Stimulated activated CD4-positive, alpha-beta T cell treated with anti-CD3 and anti-CD28 coated beads, Interleukin-4, amount 100 ng/mL, for 1 hour (primary cell): ENCODE measurements at places on chromosomes 3 and 15.

DNA sequence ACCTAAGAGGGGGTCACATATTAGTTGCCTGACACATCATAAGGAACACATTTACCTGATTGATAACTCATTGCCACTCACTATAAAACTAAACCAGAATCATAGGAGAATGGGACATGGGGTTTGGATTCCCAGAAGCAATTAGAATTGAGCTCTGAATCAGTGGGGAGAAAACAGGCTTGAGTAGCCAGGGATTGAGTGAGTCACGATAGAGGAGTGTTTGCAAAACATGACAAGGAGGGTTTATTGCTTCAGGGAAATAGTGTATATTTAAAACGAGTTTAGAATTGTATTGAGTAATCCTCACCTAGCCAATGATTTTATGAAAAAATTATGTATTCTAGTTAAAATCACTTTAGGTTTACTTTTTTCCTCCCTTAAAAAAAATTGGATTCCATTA is 101.1 kb upstream of the THRB start:
- no peak for DNase-seq

- DNase-seq: no peak
These were observed 31.1 kb downstream of the APH1B start for GRCh38 chr15:63308491-63308890.

- DNase-seq: no peak
These were observed 159.5 kb downstream of the CHSY1 start for GRCh38 chr15:101092156-101092866.

DNA sequence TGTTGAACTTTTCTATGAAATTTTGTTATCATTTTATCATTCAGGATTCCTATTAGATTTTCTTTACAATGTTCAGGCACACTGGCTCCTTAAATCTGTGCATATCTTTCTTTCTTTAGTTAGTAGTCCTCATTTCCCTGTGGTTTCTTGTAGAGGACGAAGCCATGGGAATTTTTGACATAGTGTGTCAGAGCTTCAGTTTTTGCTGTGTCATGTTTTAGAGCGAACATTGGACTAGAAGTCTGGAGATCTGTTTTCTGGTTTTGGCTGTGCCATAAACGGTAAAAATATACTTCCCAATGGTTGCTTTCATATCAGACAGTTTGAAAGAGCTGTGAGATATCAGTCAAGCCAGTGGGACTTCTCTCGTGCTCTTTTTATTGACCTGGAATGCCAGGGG is 105.2 kb downstream of the CHCHD4 start:
- no peak for DNase-seq

DNA sequence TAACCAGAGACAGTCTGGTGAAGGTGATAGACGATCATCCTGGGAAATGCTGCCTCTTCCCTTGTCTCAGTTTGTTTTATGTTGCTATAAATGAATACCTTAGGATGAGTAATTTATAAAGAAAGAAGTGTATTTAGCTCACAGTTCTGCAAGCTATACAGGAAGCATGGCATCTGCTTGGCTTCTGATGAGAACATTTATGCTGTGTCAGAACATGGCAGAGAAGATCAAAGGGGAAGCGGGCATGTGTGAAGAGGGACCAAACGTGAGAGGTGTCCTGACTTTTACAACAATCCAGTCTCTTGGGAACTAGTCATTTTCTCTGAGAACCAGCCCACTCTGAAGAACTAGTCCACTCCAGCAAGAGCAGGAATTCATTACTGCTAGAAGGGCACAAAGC is 9.6 kb downstream of the CMC1 start:
- DNase-seq: no peak

- no peak for DNase-seq
These were observed 59.5 kb downstream of the CBLB start for GRCh38 chr3:105809208-105809888.

GRCh38 chr3:54630101-54630623 is 297.7 kb downstream of the LRTM1 start:
- no peak for DNase-seq

- no peak for DNase-seq
These were observed 28.8 kb upstream of the TMEM115 start for GRCh38 chr3:50388016-50388719.

- no peak for DNase-seq
These were observed 148.4 kb upstream of the GBE1 start for GRCh38 chr3:81909796-81910195.

GRCh38 chr3:141076036-141076773 is 25.1 kb downstream of the SPSB4 start:
- DNase-seq: no peak

- no peak for DNase-seq
These were observed 30.0 kb downstream of the SHQ1 start for GRCh38 chr3:72818092-72818773.

- DNase-seq: no peak
These were observed 39.5 kb downstream of the ISL2 start for GRCh38 chr15:76376029-76376428.

DNA sequence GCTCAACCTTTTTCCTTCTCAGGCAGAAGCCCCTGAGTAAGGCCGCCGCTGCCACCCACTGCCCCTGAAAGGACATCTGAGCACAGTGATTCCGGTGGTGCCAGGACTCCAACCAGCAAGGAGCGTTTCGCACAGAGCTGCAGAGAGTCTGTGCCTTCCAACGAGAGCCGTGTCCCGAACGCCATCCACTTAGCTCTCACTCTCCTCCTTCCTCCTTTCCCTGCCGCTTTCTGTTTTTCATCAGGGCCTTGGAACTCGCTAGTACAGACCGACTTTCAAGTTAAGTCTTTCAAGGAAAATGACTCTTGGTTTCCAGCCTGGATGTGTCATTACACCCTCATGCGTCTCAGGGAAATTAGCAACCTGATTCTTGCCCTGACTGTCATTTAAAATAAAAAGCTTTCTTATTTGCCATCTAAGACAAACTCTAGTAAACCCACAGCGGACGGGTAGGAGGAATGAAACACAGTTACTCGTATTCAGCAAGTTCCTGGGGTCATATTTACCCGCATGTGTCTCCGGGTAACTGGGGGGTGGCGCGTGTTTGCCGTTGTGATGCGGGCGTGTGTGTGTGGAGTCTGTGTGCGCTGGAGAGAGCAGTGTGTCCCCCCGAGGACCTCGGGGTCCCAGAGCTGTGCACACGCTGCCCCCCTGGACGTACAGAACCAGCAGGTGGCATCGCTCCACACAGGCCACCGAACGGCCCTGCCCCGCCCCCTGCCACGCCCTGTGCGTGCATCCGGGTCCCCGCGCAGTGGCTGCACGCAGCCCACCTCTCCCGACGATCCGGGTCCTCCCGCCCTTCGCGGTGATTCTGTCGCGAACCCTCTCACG is 30.4 kb upstream of the ALDH1A3 start:
- DNase-seq: peak; percentile 60

DNA sequence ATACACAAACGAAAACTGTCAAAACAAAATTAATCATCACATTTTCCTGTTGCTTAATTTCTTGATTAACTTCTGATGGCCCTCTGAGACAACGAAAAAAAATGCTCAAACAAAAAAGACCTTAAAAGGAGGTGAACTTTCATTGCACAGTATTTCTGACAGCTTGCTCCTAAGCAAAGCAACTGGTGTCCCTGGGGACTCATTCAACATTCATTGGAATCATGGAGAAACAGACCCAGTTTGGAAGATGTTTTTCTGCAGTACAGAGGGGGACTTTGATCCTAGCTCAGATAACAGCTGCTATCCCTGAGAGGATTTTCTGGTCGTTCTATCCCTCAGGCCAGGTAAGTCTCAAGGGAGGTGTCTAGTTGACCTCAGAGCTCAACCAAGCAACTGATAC is 378.7 kb upstream of the ATP11B start:
- no peak for DNase-seq

DNA sequence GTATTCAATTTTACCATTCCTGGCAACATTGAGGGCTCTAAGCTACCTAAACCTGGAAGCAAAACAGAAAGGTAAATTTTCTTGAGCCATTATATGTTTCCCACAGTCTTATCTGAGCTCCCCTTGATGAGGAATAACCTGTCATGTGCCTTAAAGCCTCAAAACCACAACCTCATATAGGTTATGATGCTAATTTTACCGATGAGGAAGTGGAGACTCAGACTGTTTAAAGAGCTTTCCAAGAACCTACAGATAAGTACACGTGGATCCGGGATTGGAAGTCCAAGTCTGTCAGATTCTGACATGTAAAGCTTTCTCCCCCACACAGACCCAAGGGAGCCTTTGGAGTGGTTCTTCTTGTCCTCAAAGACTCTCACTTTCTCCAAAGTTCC is 140.5 kb downstream of the SEMA6D start:
- DNase-seq: no peak

DNA sequence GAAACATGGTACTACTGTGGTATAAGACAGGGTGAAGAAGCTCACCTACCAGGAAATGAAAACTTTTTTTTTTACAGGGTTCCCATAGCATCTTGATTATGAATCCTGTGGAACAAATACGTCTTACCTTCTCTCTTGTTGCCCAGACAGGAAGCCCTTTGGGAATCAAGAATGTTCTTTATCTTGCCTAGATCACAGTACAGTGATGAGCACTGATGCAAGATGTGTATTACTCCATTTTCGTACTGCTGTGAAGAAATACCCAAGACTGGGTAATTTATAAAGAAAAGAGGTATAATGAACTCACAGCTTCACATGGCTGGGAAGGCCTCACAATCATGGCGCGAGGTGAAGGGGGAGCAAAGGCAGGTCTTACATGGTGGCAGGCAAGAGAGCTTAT is 281.3 kb downstream of the UBE2E2 start:
- DNase-seq: no peak

DNA sequence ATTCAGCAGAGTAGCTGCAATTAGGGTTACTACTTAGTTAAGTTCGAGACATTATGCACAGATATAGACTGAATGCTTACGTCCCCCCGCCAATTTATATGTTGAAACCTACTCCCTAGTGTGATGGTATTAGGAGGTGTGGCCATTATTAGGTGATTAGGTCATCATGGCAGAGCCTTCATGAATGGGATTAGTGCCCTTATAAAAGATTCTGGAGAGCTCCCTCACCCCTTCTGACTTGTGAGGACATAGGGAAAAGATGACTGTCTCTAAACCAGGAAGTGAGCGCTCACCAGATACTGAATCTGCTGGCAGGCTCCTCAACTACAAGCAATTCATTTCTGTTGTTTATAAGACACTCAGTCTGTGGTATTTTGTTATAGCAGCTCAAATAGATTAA is 25.6 kb upstream of the TEX9 start:
- no peak for DNase-seq

- DNase-seq: no peak
These were observed 7.9 kb downstream of the ACP3 start for GRCh38 chr3:132325103-132325606.

DNA sequence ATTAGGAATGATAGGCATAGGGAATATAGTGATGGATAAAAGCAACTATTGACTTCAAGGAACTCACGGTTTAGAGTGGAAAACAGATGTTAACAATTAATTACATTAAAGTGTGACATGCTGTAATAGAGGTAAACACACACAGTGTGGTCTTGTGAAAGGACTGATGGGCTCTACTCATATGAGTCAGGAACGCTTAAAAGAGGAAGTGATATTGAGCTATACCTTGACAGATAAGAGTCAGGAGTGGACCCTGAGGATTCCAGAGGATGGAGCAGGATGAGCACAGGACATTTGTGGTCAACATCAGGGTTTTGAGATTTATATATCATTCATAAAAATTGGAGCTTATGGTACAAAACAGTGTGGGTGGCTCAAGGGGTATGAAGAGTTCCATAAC is 11.0 kb downstream of the EXOG start:
- DNase-seq: no peak

GRCh38 chr3:43496740-43497375 is 125.0 kb downstream of the ANO10 start:
- no peak for DNase-seq

DNA sequence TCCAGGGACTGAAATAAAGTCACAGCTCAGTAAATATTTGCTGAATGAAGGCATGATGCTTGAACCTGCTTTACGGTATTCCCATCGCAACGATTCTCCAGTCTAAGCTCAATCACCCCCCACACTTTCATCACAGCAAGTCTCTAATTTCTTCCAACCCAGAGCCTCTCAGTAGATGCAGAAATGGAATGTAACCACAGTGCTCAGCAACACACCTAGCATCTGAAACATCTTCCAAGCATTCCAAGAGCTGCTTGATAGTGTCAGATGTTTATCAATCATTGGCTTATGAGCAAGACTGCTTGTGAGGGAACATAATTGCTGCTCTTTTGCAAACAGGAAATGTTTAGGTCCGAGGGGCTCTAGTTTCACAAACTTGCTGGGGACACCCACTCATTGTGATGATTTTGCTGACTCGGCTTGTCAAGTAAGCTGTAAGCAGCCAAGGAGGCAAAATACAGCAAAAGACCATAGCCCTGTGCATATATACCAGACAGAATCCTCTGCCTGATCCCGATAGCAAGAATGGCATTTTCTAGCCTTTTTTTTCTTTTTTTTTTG is 751.2 kb downstream of the NR2F2 start:
- no peak for DNase-seq

GRCh38 chr3:100170486-100170885 is 56.2 kb upstream of the FILIP1L start:
- no peak for DNase-seq

GRCh38 chr15:61528581-61528910 is 299.4 kb upstream of the RORA start:
- DNase-seq: no peak

DNA sequence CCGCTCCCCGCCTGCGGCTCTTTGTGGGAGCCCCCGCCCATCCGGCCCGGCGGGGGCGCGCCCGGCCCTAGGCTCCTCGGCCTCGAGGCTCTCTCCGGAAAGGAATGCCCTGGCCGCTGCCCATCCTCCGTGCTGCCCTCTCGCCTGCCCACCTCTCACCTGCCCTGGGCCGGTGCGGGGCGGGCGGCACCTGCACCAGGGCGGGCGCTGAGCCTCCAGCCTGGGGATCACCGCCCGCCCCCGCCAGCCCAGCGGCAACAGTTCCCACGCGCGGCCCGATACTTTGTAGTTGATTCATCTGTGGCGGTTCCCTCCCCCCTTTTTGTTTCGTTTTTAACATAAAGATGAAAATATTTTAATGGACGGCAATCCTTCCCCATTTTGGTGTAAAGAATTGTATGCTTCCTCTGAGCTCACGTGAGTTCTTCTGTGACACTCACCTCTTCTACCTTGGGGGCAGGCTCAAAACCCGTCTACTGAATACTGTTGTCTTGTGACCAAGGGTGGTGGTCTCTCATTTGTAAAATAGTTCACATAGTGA is 1.9 kb downstream of the KLF13 start:
- peak; percentile 88 for DNase-seq

- DNase-seq: no peak
These were observed 74.4 kb downstream of the MOBP start for GRCh38 chr3:39541917-39542329.

GRCh38 chr3:42729404-42730145 is 27.0 kb upstream of the HHATL start:
- no peak for DNase-seq

DNA sequence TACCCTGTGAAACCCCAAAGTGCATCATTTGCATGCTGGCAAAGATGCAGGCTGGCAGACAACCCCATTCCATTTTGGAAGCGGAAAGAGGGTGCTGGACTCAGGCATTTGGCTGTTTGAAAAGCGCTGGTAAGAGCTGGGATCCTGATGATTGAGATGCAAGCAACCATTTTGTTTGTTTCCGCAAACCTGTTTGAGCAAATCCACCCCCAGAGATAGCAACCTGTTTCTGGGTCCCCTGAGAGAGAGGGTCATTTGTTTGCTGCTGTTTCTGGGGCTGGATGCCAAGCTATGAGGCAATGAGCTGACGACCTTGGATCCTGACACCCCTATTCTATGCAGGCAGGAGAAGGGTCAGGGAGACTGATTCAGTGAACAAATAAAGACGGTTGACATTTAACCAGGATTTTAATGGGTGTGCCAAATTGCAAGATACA is 9.8 kb downstream of the SLC6A1 start:
- no peak for DNase-seq
